ENCODE measurements at places on chromosomes 5 and 9.

GRCh38 chr5:137095597-137095996 is 403.5 kb downstream of the SPOCK1 start:
- no peak for DNase-seq

- DNase-seq: no peak
Measured at GRCh38 chr5:108857905-108858304, 110.2 kb downstream of the FER start.

- no peak for DNase-seq
Measured at GRCh38 chr5:35902046-35902672, 36.3 kb downstream of the CAPSL start.

GRCh38 chr5:150323819-150324218 is 21.1 kb upstream of the ARSI start:
- no peak for DNase-seq

- peak; percentile 21 for DNase-seq
Measured at GRCh38 chr5:142785206-142785605, 15.0 kb downstream of the ARHGAP26 start.

- no peak for DNase-seq
Measured at GRCh38 chr5:121675924-121676323, 175.8 kb upstream of the FTMT start.

DNA sequence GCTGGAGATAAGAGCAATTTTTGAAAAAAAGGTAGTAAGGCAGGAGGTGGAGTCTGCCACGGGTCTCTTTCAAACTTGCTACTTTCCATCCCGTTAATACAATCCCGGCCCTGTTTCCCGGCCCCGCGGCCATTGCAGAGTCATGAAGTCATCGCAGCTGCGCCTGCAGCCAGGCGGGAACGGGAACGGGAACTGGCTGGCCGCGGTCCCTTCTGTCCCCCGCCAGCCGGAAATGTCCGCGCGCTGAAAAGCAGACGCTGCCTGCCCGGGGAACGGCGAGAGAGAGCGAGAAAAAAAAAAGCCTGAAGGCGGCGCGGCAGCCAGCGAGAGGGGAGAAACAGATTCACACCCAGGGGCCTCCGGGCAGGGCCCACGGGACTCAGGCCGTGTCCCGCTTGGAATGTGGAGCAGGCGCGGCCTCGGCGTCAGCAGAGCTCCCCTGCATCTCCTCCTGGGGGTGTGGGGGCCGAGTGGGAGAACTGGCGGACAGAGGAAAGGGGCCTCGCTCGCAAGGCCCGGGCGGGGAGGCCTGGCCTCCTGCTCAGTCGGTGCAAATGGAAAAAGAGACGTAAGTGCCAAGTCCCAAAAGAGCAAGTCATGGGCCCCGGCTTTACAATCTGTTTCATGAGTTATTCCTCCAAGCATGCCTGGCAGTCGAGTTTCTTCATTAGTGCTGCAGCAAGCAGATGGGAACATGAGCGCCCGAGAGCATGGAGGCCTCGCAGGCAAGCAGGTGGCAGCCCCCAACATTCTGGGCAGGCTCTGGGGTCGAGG is 201.2 kb upstream of the GAS1 start:
- DNase-seq: peak; percentile 26

DNA sequence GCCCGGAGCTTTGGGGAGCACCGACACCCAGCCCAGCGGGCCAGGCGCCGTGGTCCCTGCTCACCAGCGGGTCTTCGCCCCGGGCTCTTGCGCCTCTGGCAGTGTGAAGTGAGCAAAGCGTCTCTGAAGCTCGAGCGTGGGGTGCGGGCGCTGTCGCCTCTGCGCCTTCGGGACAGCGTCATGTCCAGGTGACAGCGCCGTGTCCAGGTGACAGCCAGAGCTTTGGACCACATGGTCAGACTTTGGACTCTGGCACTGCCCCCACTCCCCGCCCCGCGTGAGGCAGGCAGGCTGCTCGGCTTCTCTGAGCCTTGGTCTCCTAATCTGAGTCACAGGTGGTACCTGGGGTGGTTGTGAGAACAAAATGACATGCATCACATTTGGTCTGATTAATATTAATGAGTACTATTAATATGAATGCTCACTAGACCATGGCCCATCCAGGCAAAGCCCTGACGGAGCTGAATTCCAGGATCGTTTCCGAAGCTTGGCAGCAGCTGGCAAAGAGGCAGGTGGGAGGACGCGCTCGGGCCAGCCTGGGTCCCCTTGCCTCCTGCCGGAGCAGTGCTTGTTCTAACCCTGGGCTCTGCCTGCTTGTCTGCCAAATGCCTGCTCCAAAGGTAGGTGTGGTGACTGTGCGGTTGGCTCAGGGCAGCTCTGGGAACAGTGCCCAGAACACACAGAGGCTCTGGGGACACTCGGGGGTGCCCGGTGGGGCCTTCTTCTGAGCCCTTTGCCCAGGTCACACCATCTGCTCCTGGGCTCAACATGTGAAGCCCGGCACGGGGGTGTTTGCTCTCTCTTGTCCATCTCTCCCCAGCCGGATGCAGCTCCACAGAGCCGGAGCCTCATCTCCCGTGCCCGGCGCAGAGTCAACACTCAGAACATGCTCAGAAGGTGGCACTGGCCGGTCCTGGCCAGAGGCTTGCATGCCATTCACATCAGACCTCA is 157.1 kb downstream of the OLFM1 start:
- no peak for DNase-seq

DNA sequence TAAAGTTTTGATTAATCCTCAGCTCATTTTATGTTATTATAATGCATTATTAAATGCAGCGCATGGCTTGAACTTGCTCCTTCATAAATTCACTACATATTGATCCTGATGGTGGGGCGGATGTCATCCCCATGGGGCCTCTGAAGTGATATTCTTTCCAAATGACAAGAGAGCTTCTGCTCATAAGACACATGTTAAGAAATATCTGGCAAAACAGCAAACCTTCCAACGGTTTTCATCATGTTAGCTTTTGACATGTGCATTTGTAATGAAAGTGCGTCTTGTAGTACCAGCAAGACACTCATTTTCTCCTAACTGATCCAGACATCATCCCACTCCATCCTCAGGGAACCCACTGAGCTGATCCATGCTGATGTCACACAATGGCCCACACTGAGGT is 45.7 kb downstream of the SEMA5A start:
- DNase-seq: no peak

GRCh38 chr9:128251732-128252100 is 24.1 kb downstream of the GOLGA2 start:
- DNase-seq: peak; percentile 64

DNA sequence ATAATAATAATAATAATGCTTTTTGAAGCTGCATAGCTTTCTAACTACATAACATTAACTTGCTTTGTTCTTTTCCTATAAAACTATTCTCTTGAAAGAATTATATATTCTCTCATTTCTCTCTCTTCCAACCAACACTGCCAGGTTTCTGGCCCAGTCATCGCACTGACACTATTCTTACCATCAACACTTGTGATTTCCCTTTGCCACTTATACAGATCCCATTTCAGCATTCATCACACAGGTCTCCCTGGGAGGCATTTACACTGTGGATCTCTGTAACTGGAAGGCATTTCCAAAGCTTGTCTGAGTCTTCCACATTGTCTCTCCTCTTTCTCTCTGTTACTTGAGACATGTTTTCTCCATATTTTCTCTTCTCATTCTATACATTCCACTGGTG is 777.8 kb upstream of the ACO1 start:
- DNase-seq: no peak

GRCh38 chr9:112224401-112225289 is 49.5 kb upstream of the SUSD1 start:
- peak; percentile 13 for DNase-seq

DNA sequence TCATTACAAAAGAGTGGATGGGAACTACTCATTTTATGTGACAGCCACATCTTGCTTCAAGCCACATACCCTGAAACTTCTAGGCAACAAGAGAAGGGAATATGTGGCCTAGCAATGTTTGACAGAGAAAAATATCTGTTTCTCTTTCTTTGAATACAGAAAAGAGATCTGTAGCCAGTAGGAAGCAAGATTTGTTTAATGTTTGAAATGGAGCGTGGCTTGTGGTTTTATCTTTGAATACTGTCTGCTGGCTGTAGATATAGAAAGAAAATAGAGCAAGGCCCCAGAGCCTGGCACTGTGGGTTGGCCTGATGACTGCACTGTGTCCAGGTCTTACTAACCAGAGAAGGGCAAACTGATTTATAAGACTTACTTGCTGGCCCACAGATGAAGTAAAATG is 133.8 kb downstream of the ARHGEF28 start:
- no peak for DNase-seq

DNA sequence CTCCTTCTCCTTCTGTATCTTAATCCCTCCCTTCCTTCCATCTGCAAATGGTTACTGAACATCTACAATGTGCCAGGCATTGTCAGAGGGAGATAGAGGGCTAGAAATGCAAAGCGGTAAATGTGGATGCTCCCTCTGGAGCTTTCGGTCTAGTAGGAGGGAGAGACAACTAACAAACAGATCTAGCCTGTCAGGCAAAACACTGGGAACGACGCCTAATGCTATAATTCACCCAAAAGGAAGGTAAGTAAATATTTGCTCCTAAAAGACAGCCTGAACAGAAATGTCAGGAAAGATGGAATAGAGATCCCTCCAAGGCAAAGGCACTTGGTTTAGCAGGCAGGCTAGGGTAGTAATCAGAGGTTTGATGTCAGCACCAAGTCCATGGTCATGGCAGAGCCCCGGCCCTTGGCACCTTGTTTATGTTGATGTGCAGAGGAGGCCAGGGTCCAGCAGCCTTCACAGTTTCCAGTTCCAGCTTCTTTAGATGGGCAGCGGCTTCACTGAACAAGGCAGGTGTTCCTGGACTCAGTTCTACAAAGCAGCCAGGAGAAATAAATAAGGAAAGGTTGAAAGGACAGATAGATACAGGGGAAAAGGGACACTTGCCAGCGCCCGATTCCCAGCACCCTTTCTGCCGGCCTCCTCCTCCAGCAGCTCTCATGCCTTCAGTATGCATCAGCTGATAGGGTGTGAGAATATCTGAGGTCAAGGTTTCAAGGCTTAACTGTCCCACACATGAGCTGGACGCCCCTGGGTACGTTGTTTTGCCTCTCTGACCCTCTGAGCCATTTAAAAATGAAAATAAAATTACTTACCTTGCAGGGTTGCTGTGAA is 46.5 kb upstream of the FRRS1L start:
- no peak for DNase-seq

- DNase-seq: no peak
Measured at GRCh38 chr5:2515180-2515764, 236.2 kb downstream of the IRX2 start.

DNA sequence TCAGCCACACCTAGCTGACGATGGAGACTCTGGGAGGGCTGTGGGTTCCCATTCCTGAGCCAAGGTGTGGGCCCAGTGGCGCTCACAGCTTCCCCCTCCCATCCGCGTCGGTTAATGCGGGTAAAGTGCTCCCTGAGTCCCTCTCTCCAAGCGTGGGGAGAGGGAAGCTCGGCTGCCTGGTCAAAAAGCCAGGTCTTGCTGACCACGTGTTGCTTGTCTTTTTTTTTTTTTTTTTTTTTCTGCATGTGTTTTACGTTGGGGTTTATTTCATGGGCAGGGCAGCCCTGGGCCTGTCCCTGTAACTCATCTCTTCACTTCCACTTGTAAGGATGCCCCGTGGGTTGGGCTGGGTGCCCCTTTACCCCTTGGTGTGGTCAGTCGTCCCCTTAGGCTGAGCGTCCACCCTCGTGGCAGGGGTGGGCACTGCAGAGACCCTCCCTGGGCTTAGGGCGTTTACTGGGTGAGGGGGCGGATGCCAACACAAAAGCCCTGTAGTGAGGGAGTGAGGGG is 11.9 kb downstream of the NKD2 start:
- no peak for DNase-seq

GRCh38 chr9:108836781-108837180 is 19.0 kb downstream of the ACTL7B start:
- DNase-seq: no peak

DNA sequence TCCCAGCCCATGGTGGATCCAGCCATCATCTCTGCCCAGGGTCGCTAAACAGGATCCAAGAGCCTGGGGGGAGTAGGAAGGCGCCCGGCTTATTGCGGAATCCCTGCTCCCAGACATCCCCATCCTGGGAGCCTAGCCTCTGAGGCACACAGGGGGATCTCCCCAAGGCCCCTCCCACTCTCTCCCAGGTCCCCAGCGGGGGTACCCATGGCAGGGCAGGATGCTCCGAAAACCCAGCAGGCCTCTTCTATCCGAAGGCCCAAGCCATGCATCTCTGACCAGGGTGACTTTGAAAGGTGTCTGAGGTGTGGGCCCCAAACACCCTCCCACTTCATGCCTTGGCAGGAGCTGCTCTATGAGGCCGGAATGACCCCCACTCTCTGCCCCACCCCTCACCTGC is 81.7 kb upstream of the RUFY1 start:
- no peak for DNase-seq

Data from lung microvascular endothelial cell (primary cell).